CMK (cell line): ENCODE measurements at places on chromosomes 7 and 10.

- DNase-seq, result no peak
Measured at GRCh38 chr7:157013101-157013500, 2.6 kb upstream of the MNX1 start.

GRCh38 chr10:42876476-42876875 lies 93.9 kb downstream of the BMS1 start:
- DNase-seq, result no peak

DNA sequence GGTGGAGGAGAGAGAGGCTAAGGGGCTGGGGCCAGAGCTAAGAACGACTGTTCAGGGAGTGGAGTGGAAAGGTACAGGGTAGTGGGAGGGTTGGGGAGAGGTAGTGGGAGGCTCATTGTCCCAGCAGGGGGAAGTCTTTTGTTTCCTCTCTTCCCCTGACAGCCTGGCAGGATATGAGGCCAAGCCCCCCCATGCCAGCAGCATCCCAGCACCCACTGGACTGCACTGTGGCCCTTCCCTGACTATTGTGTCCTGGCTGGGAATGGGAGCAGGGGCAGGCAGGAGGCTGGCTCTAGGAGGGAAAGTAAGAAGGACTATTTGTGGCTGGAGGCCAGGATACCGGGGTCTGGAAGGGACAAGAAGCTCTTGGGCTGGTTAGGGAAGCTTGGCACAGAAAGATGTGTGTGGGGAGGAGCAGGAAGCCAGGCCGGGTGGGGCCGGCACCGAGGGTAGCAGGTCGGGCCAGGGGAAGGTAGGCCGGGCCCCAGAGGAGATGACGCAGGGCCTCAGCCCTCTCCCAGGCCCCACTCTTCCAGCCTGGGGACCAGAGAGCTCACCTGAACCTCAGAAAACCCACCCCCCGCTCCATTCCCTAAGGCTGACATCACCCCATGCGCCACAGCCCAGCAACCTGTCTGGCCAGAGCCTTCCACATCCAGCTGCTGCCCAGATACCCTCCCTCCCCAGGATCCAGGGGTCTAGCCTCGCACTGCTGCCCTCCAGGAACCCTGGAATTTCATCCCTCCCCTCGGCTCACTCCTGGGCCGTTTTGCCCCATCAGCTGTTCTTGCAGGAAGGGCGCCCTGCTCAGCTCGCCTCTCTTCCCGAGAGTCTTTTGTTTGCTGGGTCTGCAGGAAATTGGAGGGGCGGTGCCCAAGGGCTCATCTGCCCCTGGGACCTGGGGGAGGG lies 8.8 kb upstream of the EPHB4 start:
- no peak for DNase-seq

DNA sequence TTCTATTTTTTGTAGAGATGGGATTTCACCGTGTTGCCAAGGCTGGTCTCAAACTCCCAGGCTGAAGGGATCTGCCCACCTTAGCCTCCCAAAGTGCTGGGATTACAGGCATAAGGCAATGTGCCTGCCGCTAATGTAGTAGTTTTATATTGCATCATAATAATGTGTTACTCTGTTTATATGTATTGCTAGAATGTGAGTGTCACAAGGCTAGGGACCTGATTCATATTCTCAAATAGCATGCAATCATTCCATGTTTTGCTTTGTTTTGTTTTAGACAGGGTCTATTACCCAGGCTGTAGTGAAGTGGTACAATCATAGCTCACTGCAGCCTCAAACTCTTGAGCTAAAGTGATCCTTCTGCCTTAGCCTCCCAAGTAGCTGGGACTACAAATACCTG lies 13.5 kb downstream of the CCL26 start:
- no peak for DNase-seq

DNA sequence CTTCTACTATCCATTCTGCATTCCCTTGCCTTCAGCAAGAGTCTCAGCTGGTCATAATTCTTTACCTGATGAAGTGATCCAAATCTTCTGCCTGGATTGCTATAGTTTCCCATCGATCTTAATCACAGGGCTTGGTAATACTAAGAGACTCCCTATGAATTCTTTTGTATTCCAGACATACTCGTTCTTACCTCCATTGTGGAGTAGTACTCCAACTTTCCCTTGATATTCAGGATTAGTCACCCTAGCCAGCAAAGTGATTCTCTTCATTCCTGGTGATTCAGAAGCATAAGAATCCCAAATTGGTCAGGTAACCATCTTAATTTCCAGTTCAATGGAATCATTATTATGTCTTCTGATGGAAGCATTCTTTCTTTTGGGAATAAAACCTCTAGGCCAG lies 96.7 kb downstream of the TWIST1 start:
- no peak for DNase-seq

GRCh38 chr10:113663908-113664307 lies at the start of gene NRAP:
Gene NRAP, minus strand, starts transcription at chr10:113664041. Its CDS starts 159 bp downstream, at chr10:113663882.
- DNase-seq, result no peak

- no peak for DNase-seq
Measured at GRCh38 chr7:25360451-25360850, 132.2 kb upstream of the NPVF start.
